ENCODE measurements at places on chromosomes 1 and 21.

GRCh38 chr1:161088587-161089110, 709 bp downstream of the NECTIN4 start:
- DNase-seq, result no peak

DNA sequence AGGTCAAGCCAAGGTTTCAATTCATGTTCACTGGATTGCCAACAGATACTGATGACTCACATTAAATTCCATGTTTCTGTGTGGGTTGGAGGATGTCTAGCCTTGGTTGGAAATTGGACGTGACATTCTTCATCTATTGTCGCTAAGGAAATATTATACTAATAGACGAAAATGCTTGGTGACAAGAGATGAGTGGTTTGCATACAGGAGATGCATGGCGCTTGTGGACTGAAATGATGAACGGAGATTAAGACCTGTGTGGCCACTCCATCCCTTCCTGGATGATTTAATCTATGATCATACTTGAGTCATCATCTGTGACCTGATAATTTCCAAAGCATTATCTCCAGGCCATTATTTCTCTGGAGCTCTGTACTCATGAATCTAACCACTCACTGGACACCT, 97.0 kb upstream of the CD34 start:
- DNase-seq, result no peak

GRCh38 chr1:65079941-65080340, 68.1 kb upstream of the AK4 start:
- no peak for DNase-seq

DNA sequence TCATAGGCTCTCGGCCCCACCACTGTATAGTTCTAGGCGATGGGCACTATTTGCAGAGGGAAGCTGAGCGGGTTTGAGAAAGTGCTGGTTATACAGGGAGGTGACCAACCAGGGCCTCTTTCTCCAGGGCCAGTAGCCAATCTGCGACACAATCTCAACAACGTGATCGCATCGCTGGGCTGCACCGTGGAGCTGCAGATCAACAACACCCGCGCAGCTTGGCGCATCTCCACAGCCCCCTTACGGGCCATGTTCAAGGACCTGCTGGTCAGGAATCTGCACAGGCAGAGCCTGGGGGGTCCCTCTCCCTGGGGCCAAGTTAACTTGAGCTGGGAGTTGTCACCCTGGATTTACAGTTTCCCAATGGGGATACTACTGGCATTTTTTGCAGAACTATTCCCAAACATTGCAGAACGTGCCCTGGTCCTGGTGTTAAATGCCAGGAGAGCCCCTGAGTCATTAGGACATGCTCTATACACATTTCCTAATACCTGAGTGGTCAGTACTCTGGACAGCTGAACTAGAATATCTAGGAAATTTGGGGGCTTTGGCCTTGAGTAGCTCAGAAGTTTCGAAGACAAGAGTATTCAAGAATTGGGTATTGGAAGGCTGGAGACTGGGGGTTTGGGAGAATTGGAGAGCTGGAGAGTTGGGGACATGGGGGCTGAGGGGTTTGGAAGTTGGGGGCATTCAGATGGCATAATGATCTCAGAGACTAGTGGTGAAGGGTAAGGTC, 6.9 kb downstream of the DCST1 start:
- DNase-seq, result no peak

DNA sequence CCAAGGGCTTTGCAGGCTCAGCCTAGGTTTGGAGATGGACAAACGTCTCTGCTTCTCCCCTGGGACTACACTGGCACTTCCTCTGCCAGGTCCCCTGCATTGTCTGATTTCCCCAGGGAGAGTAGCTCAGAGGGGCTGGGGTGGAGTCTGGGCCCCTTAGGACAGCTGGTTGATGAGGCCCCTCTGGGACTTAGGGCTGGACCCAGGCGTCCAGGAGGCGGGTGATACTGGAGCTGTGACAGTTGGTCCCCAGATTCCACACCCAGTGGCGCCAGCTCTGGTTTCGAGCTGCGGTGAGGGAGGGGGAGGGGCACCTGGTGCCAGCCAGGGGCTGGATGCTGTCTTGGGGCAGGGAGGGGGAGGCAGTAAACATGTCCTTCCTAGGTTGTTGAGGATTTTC, 7.4 kb upstream of the MEX3A start:
- DNase-seq, result no peak

DNA sequence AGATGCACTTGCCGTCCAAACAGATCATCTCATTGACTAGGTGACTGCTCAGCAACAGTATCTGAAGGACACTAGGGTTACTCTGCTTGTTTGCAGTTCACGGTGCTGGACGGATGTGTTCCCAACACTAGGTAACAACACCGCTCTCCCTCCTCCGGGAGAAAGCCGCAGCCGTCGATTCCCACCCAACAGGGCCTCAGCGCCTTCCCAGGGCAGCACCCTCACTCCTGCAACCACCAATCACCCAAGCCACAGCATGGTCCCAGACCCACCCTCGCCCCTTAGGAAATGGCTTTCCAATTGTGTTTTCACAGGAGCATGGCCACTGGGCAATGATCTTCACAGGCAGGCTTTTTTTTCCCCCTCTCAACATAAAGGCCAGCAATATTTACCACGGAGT, 779 bp downstream of the TLR5 start:
- no peak for DNase-seq

GRCh38 chr21:26506956-26507355, 66.1 kb downstream of the CYYR1 start:
- no peak for DNase-seq

- no peak for DNase-seq
Observed at GRCh38 chr21:45613881-45614280, 29.6 kb upstream of the PCBP3 start.

GRCh38 chr1:171434717-171435346, 50.5 kb upstream of the PRRC2C start:
- peak; percentile 82 for DNase-seq

DNA sequence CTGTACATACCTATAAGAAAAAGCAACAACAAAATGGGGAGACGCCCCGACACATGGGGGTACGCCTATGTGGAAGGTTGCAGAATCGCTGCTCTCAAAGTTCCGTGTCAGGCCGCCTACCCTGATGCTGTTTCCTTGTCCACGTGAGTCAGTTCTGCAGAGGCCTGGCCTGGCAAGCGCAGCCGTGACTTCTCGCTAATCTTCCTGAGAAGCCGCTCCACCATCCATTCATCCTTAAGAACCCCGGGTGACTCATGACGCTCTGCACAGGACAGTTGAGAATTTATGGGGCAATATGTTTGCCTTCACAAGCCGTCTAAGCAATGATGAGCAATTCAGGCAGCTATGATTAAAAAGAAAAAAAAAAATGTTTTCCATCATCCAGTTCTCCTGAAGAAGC, 122.3 kb upstream of the TMPRSS2 start:
- no peak for DNase-seq

- DNase-seq, result no peak
Observed at GRCh38 chr1:184146202-184146601, 94.7 kb downstream of the TSEN15 start.

GRCh38 chr1:184449916-184450315, 63.1 kb downstream of the C1orf21 start:
- DNase-seq, result no peak

GRCh38 chr1:216849146-216849545, 125.9 kb upstream of the ESRRG start:
- DNase-seq, result no peak

- DNase-seq, result no peak
Observed at GRCh38 chr1:203968761-203969160, 104.2 kb upstream of the SOX13 start.

DNA sequence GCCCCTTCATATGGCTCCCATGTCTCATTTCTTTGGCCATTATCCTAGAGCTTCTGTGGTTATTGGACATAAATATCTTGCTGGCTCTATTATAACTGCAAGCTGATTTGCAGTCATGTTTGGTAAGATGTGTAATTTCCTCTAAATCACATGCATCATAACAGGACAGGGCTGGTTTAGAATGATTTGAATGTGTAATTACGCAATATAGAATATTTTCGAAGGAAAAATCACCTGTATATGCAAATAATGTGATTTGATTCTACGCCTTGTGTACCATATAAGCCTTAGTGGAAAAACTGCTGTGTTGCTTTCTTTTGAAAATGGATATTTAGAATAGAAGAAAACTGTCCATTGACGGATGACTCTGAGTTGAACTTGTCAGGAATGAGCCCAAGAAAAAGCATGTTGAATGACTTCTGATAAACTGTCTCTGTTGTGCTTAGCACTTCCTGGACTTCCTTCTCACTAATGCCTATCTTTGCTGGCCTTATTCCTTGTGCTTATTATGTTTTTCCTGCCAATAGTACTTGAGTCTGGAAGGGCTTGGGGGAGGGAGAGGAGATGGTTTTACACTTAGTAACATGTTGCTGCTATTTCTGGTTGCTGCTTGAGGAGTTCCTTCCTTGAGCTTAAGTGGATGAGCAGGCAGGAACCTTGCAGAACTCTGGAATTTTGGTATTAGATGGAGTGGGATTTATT, 6.5 kb downstream of the CACHD1 start:
- DNase-seq, result no peak

DNA sequence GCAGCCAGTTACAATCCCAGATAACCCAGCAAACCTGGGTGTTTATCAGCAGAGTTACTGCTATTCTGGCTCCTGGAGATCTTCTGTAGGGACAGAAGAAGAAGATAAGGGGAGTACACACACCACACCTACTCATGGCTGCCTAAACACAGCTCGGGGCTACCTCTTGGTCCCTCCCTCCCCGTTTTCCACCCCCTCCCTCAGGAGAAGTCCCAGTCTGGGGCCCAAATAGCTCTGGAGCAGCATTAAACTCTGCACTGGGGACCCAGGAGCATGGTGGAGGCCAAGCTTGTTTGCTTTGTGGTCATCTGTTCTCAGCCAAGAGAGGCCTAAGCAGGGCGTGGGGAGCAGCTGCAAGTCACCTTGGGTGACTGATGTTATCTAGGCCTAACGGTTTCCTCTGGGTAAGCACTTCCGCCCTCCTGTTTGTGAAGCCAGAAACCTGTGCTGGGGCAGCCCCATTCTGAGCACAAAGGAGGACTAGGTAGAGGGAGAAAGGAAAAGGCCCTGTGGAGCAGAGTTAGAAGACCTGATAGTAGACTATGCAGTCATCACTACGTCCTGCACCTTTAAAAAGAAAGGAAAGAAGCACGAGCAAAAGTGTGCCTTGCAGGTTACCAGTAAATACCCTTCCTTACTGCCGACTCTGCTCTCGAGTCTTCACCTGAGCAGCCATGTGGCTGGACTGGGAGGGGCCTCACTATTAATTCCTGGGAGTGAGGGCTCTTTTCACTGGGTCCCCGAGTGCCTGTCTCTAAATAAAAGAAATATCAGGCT, 2.0 kb upstream of the RCSD1 start:
- peak; percentile 87 for DNase-seq

GRCh38 chr1:113205980-113206766, 133.2 kb downstream of the LRIG2 start:
- no peak for DNase-seq

DNA sequence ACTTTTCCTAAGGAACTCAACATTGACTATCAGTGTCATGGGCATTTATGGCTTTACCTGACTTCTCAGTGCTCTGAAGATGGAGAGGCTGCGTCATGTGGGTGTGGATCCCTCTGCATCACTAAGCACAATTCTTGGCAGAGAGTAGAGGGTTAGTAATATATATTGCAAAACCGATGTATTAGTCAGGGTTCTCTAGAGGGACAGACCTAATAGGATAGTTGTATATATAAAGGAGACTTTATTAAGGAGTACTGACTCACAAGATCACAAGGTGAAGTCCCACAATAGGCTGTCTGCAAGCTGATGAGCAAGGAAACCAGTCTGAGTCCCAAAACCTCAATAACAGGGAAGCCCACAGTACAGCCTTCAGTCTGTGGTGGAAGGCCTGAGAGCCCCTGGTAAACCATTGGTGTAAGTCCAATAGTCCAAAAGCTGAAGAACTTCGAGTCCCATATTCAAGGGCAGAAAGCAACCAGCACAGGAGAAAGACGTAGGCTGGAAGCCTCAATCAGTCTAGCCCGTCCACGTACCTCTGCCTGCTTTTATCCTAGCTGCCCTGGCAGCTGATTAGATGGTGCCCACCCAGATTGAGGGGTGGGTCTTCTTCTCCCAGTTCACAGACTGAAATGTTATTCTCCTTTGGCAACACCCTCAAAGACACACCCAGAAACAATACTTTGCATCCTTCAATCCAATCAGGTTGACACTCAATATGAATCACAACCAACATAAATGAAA, 159.7 kb upstream of the NRIP1 start:
- no peak for DNase-seq

DNA sequence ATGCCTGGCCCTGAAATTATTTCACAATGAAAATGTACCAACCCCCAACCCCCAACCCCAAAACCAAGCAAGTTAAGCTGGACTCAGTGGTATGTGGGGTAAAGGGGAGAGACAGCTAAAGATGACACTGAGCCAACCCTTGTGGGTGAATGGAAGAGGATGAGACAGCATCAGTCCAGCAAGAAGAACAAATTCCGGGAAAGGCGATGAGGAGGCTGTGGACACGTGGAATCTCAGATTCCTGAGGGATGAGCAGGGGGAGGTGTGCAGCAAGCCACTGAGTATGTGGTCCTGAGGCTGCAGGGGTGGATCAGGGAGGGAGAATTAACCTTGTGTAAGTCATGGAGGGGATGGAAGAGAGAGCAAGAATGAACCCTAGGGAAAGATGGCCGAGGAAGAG, 14.4 kb upstream of the ZNF362 start:
- no peak for DNase-seq

- peak; percentile 23 for DNase-seq
Observed at GRCh38 chr1:230509281-230509977, 83.3 kb upstream of the PGBD5 start.

DNA sequence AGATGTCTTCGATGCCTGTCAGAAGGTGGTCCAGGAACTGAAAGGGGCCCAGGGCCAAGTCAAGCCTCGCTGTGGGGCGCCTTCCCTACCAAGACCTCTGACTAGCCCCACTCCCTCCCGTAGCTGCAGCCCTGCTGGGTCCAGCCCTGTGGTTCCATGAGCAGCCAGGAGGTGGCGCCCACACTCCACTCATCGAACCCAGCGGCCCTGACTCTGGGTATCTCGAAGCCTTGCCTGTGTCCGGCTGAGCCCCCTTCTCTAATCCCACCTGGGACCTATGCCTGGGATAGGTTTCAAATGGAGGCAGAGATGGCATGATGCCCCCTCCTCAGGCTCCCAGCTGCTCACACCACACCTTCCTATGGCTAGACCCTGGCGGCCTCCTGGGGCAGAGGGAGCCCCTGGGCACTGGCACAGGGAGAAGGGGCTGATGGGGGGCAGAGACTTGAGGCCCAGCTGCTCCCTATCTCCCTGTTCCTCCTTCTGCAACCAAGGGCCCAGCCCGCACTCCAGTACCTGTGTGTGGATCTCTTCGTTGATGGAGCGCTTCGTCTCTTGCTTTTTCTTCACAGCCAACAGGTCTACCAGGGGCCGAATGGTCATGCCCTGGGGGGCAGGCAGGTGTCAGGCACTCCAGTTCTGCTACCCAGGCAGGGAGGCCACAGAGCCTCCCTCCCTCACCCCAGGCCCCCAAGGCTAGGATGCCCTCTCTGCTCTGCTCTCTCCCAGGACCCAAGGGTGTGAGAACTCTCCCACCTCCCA, 52.0 kb downstream of the SLC9A1 start:
- DNase-seq, result peak; percentile 62

DNA sequence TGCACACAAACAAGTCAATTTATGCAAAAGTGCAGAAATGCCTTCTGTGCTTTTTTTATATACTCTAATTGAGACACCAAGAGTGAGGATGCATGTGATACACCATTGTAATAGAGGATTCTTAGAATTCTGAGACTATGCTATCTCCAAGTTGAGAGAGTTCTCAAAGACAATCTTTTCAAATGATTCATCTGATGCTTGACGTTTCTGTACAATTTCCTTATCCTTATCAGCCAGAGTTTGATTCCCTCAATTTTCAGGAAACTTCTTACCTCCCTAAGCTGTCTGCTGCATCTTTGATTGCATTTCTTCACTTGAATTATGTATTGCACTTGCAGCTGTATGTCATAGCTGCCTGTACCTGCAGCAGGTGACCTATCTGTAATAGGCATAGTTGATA, 211.3 kb upstream of the SPAG17 start:
- no peak for DNase-seq

Measured in common myeloid progenitor, CD34-positive (primary cell).